ENCODE measurements at places on chromosomes 2 and 18. TPM values are rescaled to one million over a fixed set of nuclear protein-coding genes. Genes with fewer than 3 reads are reported as not detected.

GNLY gene
- total RNA-seq: 1.5 TPM

GAL3ST2 gene
- not detected for total RNA-seq

GRCh38 chr2:241560162-241560882 lies 1.8 kb downstream of the BOK start:
- no peak for DNase-seq

DNA sequence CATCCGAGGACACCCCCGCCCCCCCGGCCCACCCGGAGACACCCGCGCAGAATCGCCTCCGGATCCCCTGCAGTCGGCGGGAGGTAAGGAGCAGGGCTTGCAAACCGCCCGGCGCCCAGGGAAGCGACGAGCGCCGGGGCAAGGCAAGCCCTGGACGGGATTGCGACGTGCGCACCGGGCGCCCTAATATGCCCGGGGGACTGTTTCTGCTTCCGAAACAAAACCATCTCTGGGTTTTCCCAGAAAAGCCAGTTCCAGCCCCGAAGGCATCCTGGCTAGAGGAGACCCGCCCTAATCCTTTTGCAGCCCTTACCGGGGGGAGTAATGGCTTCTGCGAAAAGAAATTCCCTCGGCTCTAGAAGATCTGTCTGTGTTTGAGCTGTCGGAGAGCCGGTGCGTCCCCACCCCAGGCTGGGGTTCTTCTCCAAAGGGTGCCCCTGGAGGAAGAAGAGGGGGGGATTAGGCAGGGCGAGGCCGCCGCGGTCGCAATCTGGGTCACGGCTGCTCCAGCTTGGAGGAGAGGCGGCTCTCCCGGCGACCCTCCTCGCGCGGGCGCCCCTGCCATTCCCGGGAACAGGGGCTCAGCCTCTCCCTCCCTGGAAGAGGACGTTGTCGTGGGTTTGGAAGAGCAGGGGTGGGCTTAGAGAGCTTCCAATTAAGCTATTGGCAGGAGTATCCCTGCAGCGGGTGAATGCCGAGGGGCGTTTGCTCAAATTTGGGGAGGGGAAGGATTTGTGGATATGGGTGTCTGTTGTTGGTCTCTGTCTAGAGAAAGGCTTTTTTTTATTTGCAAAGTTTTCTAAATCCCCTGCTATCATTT lies 521 bp downstream of the MYCN start:
- DNase-seq: no peak

SLC14A1 gene
- total RNA-seq: 22.1 TPM
